NCI-H1092 treated with DMSO at 0.1 percent for 48 hours (cell line): ENCODE measurements at places on chromosomes 3 and 15.
A peak's percentile ranks its signal among the peaks of the same experiment; 100 is the strongest.

GRCh38 chr3:143809121-143809621, 39.1 kb downstream of the SLC9A9 start:
- no peak for DNase-seq

- no peak for DNase-seq
These were observed 27.6 kb upstream of the NUDT16 start for GRCh38 chr3:131353986-131354385.

DNA sequence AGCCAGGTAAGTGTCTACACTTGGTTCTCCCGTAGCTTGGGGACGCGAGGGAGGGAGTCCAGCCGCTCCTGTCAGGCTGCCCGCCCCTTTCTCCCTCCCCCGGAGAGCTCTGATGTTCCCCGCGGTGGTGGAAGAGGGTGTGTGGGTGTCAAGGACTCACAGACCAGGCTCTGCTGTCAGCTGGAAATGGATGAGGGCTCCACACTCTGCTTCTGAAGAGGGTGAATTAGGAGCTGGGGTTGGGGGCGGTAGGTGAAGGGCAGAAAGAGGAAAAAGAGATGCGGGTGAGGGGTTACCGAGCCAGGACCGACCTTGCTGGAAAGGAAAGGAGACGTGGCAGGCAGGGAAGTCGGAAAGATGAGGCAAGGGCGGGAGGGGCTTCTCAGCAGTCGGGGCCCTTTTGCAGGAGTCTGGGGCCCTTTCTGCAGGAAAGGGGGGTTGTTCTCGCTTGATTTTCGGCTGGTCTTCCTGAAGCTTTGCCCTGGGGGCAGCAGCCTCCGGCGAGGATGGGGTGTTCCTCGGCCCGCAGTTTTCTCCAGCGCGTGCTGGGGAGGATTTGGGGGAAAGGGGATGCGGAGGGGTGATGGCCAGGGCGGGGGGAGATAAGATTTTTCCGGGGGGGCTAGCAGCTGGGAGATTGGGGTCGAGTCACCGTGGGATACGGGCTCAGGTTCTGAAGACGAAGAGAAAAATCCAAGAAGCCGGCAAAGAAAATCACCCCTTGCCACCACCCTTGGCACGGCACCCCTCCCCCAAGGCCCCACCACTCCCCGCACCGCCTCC, 602 bp upstream of the BAHD1 start:
- DNase-seq = peak; percentile 39

GRCh38 chr15:92545996-92546395, 109.6 kb downstream of the FAM174B start:
- DNase-seq = no peak

DNA sequence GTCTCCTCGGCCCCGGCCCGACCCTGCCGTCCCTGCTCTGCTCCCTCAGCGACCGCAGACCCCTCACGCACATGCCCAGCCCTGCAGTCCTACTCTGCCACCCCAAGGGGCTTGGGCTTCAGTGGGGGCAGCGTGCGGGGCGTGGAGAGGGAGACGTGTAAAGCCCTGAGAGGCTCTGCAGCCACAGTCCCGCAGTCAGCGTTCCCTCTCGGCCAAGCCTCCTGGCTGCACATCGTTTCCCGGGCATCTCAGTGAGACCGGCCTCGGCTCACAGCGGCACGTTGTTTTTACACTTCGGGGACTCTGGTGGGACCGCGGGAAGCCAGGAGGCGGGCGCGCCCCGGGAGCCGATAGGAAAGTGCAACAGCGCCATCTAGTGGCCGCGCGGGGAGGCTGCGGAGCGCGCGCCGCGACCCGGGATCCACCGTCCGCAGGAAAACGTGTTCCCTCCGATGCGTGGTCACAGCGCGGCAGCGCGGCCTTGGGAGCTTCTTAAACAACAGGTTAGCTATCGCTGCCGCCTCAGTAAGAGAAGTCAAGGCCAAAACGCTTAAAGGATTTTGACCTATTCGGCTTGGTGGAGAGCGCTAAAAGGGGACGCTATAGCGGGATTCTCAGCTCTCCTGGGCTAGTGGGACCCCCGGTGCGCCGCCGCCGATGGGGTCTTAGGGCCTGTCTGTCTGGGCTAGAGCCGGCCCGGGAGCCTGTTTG, 226.8 kb upstream of the IGF1R start:
- no peak for DNase-seq

DNA sequence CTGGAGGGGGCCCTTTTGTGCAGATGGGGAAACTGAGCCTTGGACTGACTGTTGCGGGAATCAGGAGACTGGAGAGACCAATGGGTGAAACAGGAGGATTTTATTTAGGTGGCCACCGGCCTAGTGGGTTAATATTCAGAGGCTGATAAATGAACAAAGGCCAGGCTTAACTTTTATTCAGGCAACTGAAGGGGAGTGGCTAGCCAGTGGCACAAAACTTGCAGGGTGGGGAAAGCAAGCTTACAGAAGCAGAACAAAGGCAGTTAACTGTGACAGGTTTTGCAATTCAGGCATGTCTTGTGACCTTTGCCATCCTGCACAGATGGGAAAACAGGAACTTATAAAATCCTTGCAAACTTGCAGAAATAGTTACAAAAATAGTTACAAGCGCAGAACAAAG, 24.9 kb upstream of the ACAD9 start:
- DNase-seq = no peak

DNA sequence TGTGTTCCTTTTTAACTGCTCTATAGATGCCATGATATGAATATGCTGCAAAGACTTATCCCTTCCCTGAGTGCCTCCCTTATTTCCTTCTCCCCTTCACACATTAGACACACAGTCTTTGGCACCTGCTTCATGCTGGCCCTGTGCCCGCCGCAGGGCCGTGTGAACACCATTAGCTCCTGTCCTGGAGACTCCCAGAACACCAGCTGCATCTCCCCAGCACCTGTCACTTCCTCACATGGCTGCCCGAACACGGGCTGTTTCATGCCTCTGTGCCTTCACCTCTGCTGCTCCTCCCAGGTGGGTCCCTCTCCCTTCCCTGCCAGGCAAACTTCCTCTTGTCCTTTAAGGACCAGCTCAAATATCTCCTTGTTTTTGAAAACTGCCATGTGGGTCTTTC, 40.5 kb upstream of the SEC13 start:
- peak; percentile 83 for DNase-seq

- DNase-seq = no peak
These were observed 148.1 kb downstream of the WDR72 start for GRCh38 chr15:53611145-53611920.

- DNase-seq = peak; percentile 13
These were observed 4.3 kb downstream of the TMPRSS7 start for GRCh38 chr3:112038863-112039262.

GRCh38 chr3:106759731-106760130, 617.5 kb upstream of the CCDC54 start:
- DNase-seq = no peak

DNA sequence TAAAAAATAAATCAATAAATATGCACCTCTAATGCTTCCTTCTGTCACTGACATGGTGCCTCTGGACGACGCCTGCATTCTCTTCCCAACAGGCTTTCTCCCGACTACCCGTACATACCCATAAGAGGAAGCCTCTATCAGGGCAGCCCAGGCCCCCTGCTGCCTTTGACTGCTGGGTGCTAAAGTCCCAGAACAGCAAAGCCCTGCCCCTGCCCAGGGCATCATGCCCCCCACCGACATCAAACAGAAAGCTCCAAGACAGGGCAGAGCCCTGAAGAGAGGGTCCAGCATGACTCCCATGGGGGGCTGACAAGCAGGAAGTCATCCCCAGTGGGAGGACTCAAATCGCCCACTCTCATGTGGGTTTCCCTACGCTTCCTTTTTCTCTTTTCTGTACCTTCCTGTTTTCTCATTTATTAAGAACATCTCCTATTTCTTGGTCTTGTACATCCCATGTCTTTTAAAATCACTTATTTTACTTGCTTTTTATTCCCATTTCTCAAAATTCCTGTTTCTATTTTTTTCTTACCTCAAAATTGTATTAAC, 23.4 kb downstream of the XPC start:
- DNase-seq = no peak

GRCh38 chr15:90595763-90596155, 66.0 kb downstream of the CRTC3 start:
- DNase-seq = no peak

GRCh38 chr3:110016235-110016815, 679.0 kb upstream of the DPPA4 start:
- DNase-seq = no peak

DNA sequence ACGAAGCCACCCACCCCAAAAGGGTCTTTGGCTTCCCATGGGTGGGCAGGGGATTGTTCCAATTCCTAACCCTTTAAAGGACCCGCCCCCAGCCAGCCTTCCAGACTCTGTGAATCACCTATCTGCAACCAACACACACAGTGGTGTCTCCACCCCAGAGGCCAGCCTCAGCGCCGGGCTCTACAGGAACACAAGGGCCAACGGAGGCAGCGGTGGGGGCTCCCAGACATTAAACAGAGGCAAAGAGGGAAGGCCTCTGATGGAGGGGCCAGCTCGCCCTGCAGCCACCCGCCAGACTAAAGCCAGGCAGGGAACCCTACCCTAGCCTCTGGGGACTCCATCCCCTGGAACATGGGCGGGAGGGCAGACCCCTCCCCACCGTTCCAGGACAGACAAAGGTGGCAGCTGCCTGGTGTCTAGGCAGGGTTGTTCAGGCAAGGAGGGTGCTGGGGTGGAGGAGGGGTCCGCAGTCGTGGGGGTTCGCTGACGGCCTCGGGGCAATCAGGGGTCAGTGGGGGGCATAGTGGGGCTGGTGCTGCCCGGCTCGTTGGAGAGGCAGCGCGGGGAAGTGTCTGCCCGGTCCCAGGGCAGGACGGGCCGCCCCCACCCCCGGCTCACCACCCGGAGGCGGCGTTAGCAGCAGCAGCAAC, 448 bp downstream of the SHISA5 start:
- DNase-seq = no peak

DNA sequence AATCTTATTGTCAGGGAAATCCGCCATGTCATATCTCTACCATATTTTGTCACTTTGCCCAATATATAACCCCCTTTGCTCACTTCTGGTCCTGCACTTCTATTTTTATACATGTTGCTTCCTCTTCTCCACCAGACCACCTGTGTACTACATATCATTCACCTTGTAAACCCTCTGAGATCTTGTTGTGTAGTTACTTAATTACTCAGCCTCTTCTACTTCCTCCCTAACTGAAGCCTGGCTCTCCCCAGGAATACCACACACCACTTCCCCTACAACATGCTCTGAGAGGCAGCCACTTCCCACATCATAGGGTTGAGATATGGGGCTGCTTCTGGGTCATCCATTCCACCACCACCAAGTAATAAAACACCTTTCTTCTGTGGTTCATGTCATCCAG, 10.0 kb downstream of the HEXA start:
- DNase-seq = no peak

DNA sequence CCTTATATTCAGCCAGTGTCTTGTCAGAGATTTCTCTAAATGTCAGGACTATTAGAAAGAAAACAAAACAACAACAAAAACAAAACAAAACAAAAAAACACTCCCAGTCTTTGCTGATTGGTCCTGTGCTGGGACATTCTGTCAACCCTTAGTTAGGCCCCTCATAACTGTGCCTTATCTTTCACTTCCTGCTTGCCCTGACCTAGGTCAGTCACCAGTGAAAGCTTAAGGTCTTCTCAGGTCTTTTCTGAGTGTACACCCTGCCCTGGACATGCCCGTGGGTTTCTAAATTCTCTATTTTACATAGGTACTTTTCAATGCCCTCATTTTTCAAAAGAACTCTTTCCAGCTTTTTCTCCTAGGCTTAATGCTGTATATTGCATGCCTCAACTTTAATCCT, 454.1 kb downstream of the GRM7 start:
- no peak for DNase-seq

- no peak for DNase-seq
These were observed 183.3 kb upstream of the ADAMTS9 start for GRCh38 chr3:64870876-64871646.

GRCh38 chr3:193464889-193465288, 86.3 kb upstream of the ATP13A5 start:
- no peak for DNase-seq

DNA sequence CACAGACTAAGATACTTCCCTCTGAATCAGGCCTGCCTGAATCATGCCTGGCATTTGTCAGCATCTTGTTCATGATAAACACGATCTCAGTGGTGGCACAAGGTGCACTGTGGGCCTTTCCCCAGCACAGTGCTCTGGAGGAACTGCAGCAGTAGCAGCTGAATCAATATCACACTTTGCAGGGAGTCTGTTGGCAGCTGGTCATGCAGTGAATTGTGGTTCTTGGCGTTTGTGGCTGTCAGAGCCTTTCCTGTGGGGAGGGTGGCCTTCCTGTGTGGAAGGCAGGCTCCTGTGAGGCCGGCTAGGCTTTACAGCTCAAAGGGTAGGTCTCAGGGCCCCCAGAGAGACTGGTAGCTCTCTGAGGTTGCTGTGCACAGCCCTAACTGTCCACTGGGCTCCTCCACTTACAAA, 54.4 kb upstream of the TLE3 start:
- DNase-seq = peak; percentile 78

- peak; percentile 11 for DNase-seq
These were observed 40.7 kb downstream of the C2CD4B start for GRCh38 chr15:62124176-62124972.

GRCh38 chr15:62250186-62250585, 85.1 kb upstream of the C2CD4B start:
- DNase-seq = no peak

DNA sequence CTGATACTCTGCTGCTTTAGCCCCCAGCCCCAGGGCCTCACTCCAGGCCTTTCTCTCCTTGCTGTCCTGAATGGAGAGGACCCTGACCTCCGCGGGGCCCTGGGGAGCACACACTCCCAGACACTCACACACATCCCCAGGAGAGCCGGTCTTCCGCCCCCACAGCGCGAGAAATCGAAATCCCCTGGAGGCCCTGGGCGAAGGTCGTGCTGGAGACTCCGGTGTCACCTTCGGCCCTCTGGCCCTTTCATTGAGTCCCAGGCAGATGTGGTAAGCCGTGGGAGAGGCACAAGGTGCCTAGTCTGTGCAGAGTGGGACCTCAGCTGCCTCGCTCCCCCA, 848 bp upstream of the GOLGA8B start:
- no peak for DNase-seq

GRCh38 chr3:138640537-138640936, 32.0 kb downstream of the FAIM start:
- no peak for DNase-seq

DNA sequence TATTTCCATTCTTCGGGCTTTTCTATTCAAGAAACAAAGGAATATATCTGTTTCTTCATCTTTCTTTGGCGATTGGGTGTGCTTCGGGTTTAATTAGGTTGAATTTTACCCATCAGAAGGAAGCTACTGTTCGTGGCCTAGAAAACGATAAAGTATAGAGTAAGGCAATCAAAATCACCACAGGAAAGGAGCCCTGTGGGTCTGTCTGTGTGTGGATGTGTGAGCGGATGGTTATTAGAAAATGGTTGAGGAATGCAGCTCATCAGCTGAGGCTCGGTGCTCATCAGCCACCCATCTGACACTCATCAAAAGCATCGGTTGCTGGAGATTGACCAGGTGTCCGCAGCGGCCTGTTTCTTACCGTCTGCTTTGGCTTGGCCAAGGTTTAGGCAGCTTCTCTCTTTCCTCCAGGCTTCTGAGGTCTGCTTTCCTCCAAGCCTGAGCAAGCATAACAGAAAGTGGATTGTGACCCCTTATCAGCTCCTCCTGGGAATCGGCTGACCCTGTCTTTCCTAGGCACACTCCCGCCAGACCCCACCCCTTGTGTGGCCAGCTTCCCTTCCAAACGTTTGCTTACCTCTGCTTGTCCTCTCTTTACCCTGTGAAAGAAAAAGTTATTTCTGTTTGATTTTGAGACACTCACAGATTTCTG, 17.6 kb upstream of the ISLR start:
- DNase-seq = no peak

- DNase-seq = no peak
These were observed 18.0 kb downstream of the SPICE1 start for GRCh38 chr3:113496924-113497323.
